ENCODE measurements at places on chromosomes 12 and 14. TPM values are rescaled to one million over a fixed set of nuclear protein-coding genes. Genes with fewer than 3 reads are reported as not detected.

- DNase-seq: no peak
Observed at GRCh38 chr14:70077005-70077404, 111.7 kb downstream of the SLC8A3 start.

RNF212B gene
- total RNA-seq: not detected

DNA sequence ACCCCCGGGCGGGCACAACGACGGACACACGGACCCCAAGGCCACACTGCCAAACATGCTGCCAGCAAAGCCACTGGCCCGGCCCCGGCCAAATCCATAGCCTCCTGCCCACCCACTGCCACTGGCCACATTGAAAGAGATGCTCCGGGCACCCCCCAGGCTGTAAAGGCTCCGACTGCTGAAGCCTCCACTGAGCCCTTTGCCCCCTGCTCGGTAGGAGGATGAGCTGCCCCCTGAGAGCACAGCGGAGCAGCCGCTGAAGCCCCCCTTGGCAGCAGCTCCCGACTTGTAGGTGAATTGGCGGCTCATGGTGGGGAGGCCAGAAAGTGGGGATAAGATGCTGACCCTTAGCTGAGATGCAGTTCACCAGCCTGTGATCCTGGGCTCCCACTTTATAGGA is at the start of gene KRT73:
Gene KRT73, minus strand, starts transcription at position 344 of the 400 bp plus-strand sequence. Its CDS starts 35 bp downstream, at position 309.
- DNase-seq: no peak

GRCh38 chr12:89347325-89347829 is 4.9 kb downstream of the DUSP6 start:
- DNase-seq: no peak

DNA sequence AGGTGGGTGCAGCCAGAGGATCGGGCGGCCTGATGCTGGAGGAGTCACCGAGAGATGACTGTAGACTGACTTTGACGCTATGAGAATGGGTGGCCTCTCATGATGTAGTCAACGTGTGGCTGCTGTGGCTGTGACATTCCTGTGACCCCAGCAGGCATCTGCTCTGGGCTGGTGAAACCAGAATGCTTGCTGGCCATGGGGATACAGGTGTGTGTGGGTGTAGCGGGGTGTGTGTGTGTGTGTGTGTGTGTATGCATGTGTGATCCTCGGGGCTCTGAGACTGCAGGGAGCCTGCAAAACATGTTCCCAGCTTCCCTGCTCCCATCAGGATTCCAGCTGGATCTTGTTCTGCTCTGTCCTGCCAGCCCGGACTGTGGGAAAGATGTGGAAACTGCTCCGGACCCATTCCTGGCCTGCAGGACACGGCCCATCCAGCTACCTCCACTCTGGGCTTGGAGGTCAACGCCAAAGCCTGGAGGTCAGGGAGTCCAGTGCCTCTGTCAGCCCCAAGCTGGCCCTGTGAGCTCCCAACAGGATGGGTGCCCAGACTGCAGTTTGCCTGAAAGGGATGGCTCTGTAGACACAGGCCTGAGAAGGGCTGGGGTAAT is 18.8 kb upstream of the HHIPL1 start:
- no peak for DNase-seq

GRCh38 chr14:57660208-57660607 is 166.6 kb upstream of the CCDC198 start:
- DNase-seq: no peak

DNA sequence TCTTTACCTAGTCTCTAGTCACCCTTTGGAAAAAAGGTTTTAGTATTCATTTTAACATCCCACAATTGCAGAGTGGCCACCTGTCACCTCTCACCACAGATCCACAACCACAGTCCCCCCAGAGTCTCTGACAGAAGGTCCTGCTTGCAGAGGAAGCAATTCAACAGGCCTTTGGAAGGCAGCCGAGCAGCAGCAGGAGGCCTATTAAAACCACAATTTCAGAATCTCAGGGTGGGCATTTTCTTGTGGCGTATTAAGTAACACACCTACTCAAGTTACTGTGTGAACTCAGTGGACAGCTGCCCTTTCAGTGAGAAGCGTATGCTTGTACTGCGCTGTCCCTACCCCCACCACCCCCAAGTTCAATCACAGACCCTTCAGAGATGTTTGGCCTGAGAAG is 234.0 kb upstream of the HMGA2 start:
- DNase-seq: no peak

- DNase-seq: no peak
Observed at GRCh38 chr12:95593266-95593871, 42.1 kb upstream of the USP44 start.

MORN3 gene
- 0.18 TPM for total RNA-seq

- DNase-seq: no peak
Observed at GRCh38 chr14:92993302-92993701, 70.4 kb downstream of the CHGA start.

DNA sequence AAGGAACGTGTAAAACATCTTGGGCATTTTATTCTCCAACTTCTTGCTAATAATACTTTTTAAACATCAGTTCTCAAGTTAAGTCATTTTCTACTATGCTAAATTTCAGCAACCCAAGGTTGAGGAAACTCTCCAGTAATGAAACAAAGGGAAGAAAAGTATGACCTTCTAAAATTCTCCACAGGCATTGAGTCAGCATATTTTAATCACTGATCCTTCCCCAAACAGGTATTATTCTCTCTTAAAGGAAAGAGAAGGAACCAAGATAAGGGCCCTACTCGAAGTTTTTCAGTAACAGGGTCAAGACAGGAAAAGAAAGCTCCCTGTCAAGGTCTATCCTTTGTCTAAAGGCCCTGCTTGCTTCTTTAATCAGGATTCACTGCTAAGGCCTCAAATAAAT is 3.0 kb downstream of the KICS2 start:
- DNase-seq: no peak

LRRC23 gene
- 19.8 TPM for total RNA-seq

GRCh38 chr12:12926571-12927071 is 25.3 kb downstream of the GPRC5D start:
- DNase-seq: no peak

- no peak for DNase-seq
Observed at GRCh38 chr12:44076871-44077270, 241.0 kb downstream of the TMEM117 start.

GLI1 gene
- total RNA-seq: 6.0 TPM

GRCh38 chr14:20680363-20680762 is 4.0 kb upstream of the RNASE4 start:
- no peak for DNase-seq

TTC9 gene
- 14.1 TPM for total RNA-seq

- no peak for DNase-seq
Observed at GRCh38 chr12:29710104-29710503, 73.6 kb downstream of the TMTC1 start.

ABCC9 gene
- total RNA-seq: not detected

- DNase-seq: no peak
Observed at GRCh38 chr14:50343434-50343833, 31.3 kb downstream of the DMAC2L start.

GRCh38 chr14:100159094-100159864 is at the start of gene DEGS2:
Gene DEGS2, minus strand, starts transcription at chr14:100159645. Its CDS starts 58 bp downstream, at chr14:100159587.
- DNase-seq: peak; percentile 84

DNA sequence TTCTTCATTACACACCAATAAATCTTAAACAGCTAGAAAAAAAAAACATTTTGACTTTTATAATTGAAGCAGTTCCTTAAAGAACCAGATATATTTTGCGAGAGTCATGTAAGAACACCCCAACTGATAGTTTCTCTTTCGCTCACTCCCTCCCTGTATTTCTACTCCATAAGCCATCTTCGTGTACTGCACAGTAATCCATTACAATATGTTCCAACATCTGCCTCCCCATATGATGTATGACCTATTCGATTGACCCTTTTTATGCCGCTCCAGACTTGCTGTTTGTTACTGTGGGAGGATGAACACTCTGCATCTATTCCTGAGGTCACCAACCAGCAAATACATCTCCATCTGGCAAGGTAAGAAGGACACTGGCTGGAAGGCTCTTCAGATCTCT is 331.7 kb downstream of the SOX5 start:
- DNase-seq: no peak

GPRC5D gene
- total RNA-seq: not detected

KRT77 gene
- not detected for total RNA-seq

- DNase-seq: no peak
Observed at GRCh38 chr12:118345355-118345754, 27.4 kb downstream of the TAOK3 start.

- peak; percentile 50 for DNase-seq
Observed at GRCh38 chr12:115998119-115998633, 279.3 kb downstream of the MED13L start.

GRCh38 chr14:97827746-97828145 is 1030.6 kb downstream of the VRK1 start:
- DNase-seq: no peak

- DNase-seq: no peak
Observed at GRCh38 chr14:66959437-66960050, 229.7 kb upstream of the GARIN2 start.

- no peak for DNase-seq
Observed at GRCh38 chr14:59844186-59844812, 26.3 kb downstream of the RTN1 start.

- DNase-seq: no peak
Observed at GRCh38 chr12:120216742-120217605, 16.1 kb upstream of the RPLP0 start.

DNA sequence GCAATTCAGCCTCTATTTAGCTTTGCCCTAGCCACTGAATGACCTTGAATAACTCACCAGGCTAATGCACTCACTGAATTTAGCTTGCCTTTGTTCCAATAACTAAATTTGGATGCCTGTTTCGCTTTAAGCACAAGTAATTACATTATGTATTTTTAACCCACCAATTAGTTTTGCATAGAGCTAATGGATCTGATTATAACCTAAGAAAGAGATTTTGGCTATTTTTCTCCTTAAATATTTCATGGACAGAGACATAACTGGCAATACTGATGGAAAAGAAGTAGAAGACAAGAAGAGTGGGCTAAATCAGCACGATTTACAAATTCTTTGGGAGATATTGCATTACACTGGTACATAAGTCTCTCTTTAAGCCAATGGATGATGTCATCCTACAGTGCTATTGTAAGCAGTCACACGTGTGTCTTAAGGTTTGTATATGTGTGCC is 85.7 kb downstream of the AKAP6 start:
- DNase-seq: no peak

- DNase-seq: peak; percentile 76
Observed at GRCh38 chr12:53499266-53500141, at the start of gene MAP3K12. Gene MAP3K12, minus strand, starts transcription at chr12:53499458. Its CDS starts 12,067 bp downstream, at chr12:53487391.

SLC10A1 gene
- total RNA-seq: not detected

OLR1 gene
- not detected for total RNA-seq

- DNase-seq: no peak
Observed at GRCh38 chr12:72018036-72018435, 79.4 kb downstream of the TPH2 start.

- no peak for DNase-seq
Observed at GRCh38 chr12:25784669-25785068, 173.8 kb upstream of the RASSF8 start.

NOS1 gene
- not detected for total RNA-seq

SLC5A8 gene
- total RNA-seq: not detected

DNA sequence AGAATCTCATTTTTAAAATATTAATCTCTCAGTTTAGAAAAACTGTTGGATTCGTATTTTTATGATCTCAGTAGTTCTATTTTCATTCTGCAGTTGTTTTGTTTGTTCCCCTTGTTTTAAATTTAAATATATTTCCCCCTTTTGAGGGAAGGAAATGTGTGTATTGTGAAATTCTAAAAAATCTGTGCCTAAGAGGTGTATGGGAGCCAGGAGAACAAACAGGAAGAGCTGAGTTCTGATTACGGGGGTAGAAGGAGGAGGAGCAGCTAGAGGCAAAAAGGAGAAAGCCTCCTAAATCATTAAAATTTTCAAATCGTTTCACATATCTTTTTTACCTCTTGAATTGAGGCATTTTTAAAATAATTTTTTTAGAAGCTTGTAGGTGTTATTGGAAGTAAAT is 2.3 kb downstream of the RDH12 start:
- no peak for DNase-seq

GRCh38 chr14:59356312-59356711 is 108.9 kb downstream of the GPR135 start:
- DNase-seq: peak; percentile 52

DNA sequence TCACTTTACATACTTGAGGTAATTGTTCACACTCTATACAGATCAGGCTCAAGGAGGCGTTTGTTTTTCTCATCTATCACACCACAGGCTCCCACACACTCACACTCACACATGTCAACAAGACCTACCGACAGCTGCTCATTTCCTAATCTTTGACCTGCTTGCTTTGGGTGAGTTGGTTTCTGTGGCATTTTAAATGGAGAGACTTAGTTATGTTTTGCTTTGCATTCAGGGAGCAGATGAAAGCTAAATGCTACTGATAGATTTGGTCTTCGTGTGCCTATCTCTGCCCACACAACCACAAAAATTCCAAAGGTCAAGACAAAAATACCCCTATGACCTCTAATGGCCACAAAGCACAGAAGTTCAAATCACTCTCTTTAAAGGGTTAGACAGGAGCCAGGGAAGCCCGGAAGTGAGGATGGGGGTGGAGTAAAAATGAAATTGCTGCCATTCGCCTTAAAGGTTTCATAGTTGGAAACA is 203.5 kb upstream of the G2E3 start:
- no peak for DNase-seq

DNA sequence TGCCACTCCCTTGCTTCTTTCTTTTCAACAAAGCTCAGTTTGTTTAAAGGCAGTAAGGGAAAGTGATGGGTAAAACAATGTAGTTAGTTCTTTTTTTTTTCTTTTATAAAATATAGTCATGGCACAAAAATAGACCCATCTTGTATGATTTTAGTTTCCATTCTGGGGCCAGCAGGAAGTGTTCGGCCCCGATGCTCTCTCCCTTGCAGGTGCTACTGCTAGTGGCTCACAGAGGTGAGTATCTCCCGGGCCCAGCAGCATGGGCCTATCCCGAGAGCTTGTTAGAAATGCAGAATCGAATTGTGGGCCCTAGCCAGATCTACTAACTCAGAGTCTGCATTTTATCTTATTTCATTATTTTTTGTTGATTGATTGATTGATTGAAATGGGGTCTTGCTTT is 78.7 kb downstream of the SYNE3 start:
- DNase-seq: peak; percentile 82

DNA sequence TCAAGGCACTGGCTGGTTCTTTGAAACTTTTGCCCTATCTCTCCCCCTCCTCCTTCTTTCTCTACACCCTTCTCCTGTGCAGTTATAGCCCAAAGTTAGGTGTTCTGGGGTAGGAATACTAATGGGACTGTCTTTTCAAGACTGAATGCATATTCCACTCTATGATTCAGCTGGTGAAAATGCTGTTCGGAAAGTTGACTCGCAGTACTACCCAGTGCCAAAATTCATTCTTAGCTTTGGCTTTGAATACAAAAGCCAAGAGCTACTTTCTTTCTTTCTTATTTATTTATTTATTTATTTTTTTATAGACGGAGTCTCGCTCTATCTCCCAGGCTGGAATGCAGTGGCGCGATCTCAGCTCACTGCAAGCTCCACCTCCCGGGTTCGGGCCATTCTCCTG is 249.2 kb downstream of the ETNK1 start:
- DNase-seq: no peak

DNA sequence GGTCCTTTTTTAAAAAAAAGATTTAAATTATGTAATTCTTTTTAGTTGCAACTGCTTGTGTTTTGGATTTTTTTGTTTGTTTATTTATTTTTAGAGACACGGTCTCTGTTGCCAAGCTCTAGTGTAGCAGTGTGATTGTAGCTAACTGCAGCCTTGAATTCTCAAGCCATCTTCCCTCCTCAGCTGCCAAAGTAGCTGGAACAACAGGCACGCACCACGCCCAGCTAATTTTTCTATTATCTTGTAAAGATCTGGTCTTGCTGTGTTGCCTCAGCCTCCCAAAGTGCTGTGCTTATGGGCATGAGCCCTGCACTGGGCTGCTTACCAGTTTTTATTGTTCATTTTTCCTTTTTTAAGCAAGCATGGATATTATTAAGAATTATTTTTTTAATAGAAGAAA is 10.6 kb upstream of the ART4 start:
- no peak for DNase-seq
